Vagina (tissue), 2 donors: ENCODE measurements at places on chromosomes 6 and 20. TPM values are rescaled to one million over a fixed set of nuclear protein-coding genes. Genes with fewer than 3 reads are reported as not detected.

DNA sequence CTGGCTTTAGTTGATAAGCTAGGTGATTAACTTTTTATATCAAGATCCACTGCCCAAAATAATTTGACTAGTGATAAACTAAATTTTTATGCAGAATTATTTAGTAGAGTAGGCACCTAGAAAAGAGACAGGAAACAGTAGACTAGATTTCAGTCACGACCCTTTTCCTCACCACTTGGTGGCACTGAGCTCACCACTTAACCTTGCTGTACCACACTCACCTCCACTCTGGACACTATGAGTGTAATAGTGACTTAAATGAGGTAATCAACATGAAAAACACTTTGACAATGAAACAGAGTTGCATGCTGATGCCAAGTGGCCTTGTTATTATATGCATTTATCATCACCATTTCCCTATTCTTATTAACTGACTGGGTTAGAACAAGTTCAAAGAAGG lies 730.4 kb downstream of the KIF16B start:
- DNase-seq: no peak
- no peak overlapping the region for H3K4me3 ChIP-seq
- no peaks in the 10 kb centered on the region for H3K4me1 ChIP-seq
- no peaks in the 10 kb centered on the region for H3K36me3 ChIP-seq

GRCh38 chr6:160178271-160178670 lies 56.7 kb downstream of the SLC22A1 start:
- no peaks in the 10 kb centered on the region for H3K36me3 ChIP-seq
- peaks cover 6% of the 10 kb centered on the region for H3K4me1 ChIP-seq
- DNase-seq: no peak
- H3K4me3 ChIP-seq: no peak overlapping the region

TTPAL gene
- 16.0 TPM for total RNA-seq

MUC21 gene
- 207 TPM for total RNA-seq

OR2B2 gene
- not detected for total RNA-seq
